ENCODE measurements at places on chromosomes 6 and 20.

- no peak for DNase-seq
These were observed 195.6 kb downstream of the NFATC2 start for GRCh38 chr20:51346686-51347485.

DNA sequence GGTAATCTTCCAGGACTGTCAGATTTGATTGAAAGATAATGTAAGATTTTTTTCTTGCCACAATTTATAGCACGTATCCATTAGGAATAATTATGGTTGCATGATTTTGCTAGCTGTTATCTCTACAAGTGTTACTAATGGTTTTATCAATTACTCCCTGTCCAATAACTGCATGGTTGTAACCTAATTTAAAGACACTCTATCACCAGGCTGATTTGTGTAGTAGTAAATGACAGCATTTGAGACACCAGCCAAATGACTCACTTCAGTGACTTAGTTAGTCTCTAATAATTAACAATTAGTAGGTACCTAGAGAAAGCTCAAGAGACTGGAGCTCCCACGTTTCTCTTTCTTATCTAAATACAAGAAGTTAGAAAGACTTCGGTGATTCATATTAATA is 453.8 kb upstream of the POU3F2 start:
- no peak for DNase-seq

DNA sequence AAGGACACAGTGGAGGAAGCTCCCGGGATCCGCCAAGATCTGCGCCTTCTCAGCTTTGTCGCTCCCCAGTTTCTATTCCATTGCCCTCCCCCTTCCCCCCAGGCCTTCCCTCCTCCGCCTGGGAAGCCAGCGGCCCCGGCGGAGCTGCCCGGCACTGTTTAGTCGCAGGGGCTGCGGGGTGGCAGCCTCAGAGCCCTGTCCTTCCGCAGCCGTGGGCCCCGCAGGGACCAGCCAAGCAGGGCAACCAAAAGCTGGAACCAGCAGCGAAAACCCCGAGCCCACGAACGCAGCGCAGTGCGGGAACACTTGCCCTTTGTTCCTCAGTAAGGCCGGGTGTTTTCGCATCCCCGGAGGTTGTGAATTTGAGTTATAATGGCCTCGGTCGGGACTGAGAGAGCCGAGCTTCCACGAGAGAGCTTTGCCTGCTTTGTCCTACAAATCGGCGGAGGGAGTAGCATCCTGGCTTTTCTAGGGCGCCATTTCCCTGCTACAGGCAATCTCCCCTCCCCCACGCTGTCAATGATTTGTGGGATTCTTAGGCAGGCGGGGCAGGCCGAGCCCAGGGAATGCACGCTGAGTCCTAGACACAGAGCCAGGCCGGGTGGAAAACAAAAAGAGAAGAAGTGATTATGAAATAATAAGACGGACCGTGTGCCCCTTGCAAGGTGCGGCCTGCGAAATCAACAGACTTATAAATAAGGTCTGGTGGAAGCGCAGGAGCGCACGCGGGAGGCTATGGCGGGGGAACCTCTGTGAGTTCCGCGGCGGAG is 4.0 kb upstream of the TUBB2B start:
- peak; percentile 91 for DNase-seq

- no peak for DNase-seq
These were observed 78.4 kb downstream of the FYN start for GRCh38 chr6:111794727-111795452.

DNA sequence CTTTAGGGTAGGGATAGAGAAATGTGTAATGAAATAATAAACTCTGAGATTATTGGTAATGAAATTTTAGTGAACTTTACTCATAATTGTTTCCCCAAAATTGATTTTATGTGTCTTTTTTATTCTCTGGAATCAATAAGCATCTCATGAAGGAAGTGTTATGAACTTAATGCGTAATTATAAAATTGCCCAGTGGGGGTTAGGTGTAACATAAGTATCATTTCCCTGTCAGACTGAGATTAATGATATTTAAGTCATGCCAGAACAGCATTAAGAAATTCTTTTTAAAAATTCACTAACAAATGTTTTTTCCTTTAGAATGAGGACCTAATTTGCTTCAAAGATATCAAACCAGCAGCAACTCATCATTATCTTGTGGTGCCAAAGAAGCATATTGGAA is 10.0 kb downstream of the HINT3 start:
- peak; percentile 28 for DNase-seq

DNA sequence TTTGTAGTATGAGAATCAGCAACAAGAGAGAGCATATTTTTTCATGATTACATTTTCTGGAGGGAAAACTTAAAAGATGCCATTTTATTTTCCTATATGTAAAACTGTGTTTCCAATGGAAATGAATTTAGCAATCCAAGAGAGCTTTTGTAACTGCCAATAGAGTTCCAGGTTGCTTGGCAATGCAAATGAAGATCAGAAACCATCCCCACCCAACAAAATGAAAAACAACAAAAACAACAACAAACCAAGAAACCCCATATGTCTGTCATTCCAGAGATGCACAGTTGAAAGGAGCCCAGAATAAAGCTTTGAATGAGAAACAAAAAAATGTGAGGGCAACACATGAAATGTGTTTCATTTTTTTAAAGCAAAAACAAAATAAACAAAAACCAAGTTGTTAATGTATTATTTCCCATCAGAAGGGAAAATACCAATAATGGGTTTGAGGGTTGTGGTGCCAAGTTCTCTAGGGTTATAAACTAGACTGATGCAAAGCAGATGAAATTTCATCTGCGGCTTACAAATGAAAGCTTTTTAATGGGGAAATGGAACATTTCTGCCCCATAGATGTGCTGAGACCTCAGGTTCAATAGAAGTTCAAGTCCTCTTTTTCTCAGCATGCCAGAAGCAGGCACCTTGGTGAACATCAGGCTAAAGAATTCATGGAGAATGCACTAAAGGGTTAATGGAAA is 121.5 kb upstream of the MCHR2 start:
- DNase-seq, result no peak

DNA sequence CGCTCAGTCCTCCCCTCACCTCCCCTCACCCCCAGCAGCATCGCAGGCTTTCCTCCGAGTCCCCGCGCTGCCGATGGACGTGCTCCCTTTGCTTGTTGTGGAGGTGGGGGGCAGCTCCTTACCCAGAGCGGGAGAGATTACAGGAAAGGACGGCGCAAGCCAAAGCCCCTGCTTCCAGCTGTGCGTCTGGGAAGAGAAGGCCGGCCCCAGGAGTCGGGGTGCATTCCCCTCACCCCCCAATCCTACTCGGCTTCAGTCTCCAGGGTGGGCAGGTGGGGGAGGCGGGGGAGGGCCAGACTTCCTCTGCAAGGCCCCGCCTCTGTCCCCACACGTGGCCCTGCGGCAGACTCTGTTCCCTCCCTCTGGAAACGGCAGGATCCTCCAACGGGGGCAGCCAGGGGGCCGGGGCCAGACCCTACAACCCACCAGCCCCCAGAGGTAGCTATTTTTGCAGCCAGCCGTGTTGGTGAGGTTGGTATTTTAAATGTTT is 43.6 kb downstream of the NTSR1 start:
- DNase-seq, result no peak

- no peak for DNase-seq
These were observed 23.6 kb downstream of the TBC1D7 start for GRCh38 chr6:13304580-13305260.

DNA sequence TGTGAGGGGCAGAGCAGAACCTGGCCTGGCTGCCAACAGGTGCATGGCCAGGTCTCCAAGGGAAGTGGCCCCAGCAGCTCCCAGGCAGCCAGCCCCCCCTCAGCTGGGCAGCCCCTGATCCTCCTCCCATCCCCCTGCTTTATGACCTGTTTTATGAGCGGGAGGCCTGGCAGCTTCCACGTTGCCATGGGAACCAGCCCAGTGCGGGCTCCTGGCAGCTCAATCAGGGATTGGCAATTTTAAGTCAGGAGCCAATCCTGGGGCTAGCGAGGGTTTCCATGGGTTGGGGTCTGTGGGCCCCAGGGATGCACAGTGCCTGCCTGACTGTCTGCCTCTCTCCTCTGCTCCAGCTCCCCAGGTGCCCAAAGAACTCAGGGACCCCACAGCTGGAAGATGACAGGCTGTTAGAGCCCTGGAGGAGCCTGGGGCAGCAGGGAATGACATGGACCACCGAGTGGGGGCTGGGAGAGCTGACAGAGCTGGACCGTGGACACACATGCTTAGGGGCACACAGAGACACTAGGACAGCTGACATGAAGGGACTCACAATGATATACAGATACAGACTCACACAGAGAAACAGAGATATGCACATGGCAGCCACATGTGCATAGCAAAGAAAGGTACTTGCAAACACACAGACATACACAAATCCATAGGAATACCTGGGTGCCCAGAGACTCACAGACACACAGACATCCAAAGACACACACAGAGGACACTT is 56.5 kb upstream of the SIRPA start:
- DNase-seq, result no peak

DNA sequence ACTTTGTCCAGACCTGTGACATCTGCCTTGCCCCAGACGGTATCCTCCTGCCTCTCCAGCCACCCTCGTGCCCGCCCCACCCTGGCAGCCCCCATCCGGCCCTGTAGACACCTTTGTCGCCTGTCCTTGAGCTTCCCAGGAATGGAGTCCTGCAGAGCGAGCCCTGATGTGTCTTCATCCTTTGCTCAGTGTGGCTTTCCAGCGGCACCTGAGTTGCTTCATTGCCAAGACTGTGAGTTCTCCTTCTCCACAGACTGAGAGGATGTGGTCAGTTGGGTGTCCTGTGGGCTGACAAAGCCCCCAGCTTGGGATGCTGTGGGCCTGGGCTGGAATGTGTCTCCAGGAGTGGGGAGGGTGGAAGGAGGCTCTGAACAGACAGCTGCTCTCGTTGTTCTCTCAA is 1.7 kb upstream of the CST4 start:
- DNase-seq, result no peak

DNA sequence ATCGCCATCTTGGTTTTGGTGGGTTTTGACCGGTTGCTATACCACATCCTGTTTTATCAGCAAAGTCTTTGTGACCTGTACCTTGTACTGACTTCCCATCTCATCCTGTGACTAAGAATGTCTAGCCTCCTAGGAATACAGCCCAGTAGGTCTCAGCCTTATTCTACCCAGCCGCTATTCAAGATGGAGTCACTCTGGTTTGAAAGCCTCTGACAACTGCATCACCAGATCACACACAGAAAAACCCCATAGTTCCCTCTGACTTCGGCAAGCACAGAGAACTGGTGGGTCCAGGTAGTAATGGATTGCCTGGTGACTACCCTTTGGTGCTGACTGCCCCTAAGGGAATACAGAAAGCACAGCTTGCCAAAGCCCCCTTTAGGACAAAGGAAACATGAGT is 10.3 kb upstream of the RSPH4A start:
- DNase-seq, result no peak

- DNase-seq, result no peak
These were observed 8.2 kb downstream of the SLC17A2 start for GRCh38 chr6:25922301-25922700.

- no peak for DNase-seq
These were observed 219.3 kb upstream of the RNF217 start for GRCh38 chr6:124742971-124743370.

DNA sequence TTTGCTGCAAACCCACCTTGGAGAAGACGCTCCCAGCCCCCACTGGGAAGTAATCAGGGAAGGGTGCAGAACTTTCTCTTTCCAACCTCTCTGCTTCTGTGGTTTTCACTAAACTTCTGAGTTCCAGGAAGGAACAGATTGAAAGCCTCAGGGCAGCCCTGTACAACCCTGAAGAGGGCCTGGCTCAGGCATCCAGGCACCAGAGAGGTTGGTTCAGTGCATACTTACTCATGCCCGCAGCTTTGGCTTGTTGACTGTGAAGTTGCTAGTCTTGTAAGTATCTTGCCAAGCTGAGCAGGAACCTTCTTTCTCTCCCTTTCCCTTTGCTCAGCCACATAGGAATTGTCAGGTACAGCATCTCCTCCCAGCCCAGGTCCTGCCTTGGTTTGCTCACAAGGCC is 272.2 kb upstream of the FOXQ1 start:
- DNase-seq, result no peak

DNA sequence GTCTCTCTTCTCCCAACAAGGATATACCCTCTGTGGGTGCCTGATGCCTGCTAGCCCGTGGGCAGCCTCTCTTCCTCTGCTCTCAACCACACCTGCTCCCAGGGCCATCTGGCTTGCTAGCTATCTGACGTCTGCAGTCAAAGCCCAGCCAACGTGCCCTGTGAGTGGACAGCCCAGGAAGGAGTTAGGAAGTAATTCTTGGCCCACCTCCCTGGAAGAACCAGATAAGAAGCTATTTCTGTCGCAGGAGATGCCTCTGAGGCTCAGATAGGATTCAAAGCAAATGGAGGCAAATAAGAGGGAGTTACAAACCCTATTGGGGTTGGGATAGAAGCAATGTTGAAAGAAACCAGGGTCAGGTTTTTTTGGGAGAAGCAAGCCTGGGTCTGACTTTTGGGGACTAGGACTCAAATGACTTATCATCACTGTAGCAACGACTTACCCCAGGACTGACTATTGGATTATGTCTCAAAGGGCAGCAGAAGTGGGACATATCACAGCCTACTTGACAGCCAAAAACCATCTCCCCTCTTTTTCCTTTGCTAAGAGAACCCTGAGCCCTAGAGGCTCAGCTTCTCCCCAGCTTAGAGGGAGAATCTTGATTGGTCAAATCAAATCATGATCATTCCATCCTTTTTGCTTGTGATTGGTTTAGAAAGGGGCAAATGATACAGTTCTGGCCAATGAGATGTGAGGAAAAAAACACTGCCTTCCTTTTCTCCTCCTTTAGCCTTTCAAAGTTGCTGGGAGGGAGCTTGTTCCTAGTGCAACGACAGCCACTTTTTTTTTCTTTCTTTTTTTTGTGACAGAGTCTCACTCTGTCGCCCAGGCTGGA is 18.0 kb upstream of the CDK5RAP1 start:
- no peak for DNase-seq

DNA sequence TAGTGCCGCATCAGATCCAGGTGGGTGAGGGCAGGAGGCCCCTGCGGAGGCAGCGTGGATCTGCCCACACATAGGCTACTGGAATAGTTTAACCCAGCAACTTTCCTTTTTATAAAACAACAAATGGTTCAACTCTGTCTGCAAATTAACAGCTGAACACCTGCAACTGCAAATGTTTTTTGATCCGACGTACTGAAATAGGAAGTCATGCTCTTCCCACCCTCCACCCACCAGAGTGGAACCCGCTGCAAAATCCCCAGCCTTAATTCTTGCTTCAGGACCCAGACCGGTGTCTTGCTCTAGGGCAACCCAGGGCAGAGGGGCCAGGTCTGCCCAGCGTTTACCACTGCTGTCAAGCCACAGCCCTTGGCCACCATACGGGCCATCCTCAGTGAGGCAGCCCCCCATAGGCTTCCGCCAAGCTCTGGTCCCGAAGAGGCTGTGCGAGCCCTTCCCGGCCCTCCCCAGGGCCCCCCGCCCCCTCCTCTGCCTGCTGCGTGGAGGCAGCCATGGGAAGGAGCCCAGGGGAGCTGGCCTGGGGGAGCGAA is 334.3 kb downstream of the ZFAND3 start:
- no peak for DNase-seq

DNA sequence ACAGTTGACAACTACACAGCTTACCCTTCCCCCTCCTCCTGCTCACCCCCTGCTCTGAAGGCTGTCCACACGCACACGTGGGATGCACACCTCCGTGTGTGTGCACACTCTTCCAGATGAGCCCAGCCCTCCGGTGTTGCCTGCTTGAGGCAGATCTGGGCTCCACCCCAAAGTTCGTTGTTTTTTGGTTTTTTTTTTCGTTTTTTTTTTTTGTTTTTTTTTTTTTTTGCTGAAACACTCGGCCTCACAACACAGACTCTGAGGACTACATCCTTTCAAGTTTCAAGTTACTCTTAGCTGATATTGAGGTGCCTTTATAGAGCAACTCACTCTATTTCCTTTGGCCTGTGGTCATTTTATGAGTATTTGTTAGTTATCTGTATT is 88.2 kb downstream of the RREB1 start:
- no peak for DNase-seq

Measured in NCI-H1417 (cell line).